ENCODE measurements at places on chromosomes 3 and 15.

GRCh38 chr3:46845397-46845859 lies 17.8 kb downstream of the MYL3 start:
- peak; percentile 91 for DNase-seq

- DNase-seq: no peak
Observed at GRCh38 chr15:90970274-90970673, 15.6 kb downstream of the RCCD1 start.

GRCh38 chr3:135143474-135143873 lies 348.4 kb downstream of the EPHB1 start:
- no peak for DNase-seq

DNA sequence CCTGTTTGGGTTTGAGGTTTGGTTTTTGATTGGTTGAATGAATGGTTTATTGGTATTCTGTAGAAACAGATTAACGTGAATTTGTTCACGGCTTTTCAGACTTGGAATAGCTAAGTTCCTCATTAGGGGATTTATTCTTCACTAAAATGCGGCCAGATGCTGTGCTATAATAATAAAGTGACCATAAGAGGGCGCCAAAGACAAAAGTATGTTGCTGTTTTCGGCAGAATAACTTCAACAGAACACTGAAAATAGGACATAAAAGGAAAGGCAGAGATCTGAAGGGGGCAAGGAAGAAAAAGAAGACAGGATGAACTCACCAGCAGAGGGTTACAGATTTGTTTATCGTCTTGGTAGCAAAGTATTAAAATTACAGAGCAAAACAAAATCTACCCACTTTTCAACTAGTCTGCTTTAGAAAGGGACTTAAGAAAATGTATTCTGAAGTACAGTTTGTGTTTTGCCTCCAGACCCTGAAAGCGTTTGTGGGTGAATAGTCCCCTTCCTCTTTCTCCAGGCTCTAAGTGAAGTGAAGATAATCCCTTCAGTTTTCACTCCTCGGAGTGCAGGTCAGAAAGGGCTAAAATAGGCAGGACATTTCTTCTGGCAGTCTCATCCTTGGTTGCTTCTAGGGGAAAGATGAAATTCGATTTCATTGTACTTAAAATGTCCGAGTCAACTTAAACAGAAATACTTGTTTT lies 147.6 kb downstream of the IL20RB start:
- peak; percentile 76 for DNase-seq

DNA sequence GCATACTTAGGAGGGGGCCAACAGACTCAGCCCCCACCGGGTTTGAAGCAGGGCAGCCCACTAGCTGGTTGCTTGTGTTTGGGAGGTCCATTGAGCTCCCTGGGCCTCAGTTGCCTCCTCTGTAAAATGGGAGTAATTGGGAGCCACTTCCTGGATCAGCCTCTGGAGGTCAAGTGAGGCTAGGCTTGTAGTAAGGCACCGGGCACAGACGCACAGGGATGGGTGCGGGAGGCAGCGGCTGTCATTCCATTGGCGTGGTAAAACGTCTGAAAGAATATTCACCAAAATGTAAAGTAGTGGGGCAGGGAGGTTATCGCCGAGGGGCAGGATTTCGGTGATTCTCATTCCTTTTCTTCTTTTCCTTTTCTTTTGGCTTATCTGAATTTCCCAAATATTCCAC lies 64.6 kb downstream of the TLE3 start:
- no peak for DNase-seq

DNA sequence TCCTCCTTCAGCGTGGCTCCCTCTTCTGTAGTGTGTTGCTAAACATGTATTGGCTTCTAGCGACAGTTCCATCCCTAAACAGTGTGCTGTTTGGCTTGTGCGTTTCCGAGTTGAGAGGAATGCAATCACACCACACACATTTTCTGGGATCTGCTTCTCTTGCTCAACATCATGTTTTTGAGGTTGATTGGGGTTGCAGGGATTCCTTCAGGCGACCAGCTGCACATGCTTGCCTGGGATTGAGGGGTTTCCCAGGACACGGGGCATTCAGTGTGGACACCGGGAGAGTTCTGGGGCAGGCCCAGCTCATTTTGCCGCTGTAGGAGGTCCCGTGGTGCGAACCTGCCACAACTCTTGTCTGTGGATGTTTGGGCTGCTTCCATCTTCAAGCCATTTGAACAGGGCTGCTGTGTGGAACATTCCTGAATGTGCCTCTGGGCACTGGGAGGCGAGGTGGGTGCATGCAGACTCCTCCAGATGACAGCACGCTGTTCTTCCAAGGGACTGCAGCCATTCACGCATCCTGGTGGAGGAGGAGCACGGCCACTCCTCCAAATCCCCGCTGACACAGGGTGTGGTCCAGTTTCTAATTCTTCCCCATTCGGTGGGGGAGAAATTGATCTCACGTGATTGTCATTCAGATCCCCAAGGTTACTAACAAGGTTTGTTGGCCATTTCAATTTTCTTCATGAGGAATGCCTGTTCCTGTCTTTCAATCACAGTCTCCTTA lies 82.8 kb downstream of the PLXNA1 start:
- DNase-seq: peak; percentile 36

DNA sequence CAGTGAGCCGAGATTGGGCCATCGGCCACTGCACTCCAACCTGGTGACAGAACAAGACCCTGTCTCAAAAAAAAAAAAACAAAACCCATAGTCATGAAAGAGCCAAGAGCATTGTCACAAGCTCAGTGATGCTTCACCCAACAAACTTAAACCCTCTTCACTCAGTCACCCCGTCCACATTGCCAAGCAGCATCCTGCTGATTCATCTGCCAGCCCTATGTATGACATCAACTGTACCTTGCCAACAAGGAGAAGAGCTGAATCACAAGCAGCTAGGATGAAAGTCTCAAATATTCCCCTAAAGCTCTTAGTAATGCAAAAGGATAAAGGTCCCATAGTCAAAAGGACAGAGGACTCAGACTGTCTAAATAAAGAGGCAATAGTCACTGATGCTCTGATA lies 90.0 kb downstream of the ANO10 start:
- peak; percentile 94 for DNase-seq

- DNase-seq: no peak
Observed at GRCh38 chr15:88400084-88400483, 67.1 kb downstream of the MRPL46 start.

GRCh38 chr15:38658431-38658830 lies 93.8 kb upstream of the RASGRP1 start:
- no peak for DNase-seq

DNA sequence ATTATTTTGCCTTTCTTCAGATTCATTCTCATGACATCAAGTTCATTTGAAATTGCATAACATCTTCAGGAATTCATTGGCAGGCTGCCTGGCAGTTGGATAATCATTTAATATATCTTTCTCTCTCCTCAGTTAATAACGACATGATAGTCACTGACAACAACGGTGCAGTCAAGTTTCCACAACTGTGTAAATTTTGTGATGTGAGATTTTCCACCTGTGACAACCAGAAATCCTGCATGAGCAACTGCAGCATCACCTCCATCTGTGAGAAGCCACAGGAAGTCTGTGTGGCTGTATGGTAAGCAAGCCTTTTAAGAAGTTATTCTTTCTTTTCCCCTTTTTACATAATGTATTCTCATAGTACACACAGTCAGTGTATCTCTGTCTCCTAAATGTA lies 38.2 kb downstream of the TGFBR2 start:
- peak; percentile 84 for DNase-seq

DNA sequence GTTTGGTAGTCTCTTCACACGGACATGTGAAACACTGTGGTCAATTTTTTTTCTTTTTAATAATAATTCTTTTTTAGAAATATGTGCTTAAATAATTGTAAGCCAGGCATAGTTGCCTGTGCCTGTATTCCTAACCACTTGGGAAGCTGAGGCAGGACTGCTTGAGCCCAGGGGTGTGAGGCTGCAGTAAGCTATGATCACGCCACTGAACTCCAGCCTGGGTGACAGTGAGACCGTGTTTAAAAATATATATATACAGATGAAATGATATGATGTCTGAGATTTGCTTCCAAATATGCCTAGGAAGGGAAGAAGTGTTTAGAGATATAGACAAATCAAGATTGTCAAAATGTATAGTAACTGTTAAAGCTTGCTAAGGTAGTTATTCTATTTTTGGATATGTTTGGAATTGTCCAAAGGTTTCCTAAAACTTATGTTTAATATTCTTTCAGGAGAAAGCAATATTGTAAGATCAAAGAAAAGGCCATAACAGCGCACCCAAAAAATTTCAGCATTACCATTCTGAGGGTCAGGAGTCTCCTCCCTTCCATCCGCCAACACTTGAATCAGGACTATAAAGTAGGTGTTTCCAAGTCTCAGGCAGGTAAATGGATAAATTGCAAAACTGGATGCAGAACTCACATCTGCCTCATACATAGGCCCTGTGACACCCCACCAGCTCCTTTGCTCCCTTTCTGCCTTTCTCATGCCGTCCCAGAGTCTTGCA lies 532 bp upstream of the SELENOT start:
- peak; percentile 4 for DNase-seq

- peak; percentile 99 for DNase-seq
Observed at GRCh38 chr3:105791919-105792786, 76.7 kb downstream of the CBLB start.

GRCh38 chr15:32918547-32918946 lies 200.7 kb downstream of the GREM1 start:
- DNase-seq: no peak

DNA sequence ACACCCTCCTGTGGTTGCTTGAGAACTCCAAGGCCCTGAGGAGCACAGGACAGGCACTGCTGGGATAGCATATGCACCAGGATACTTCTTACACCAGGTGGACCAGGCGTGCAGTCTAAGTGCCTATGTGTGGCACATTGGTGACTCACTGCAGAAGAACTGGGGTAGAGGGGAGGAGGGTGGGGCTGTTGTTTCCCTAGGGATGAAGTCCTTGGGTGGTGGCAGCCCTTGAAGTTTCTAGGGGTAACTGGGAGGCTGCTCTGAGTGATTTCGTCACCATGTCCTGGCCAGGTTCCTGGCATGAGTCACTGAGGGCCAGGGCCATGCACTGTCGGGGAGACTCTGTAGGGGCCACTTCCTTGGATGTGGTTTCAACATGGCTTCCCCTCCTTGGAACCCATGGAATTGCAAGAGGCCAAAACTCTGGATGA lies 15.9 kb downstream of the MYZAP start:
- peak; percentile 56 for DNase-seq

DNA sequence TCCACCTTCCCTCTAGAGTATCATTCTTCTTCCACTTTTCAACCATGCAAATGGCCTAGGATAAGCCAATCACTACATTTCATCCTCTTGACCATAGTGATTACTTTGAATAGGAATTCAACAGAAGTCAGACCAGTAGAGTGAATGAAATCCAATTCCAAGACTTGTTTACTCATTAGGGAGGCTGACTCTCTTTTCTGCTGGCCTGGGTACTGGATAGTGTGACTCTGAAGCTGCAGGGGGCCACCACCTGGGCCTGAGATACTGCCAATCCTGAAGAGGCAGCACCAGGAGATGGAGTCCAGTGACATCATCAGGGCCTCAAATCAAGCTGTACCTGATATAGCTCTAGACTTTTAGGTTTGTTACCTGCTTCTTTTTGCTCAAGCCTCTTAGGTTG lies 7.0 kb upstream of the FSTL1 start:
- no peak for DNase-seq

- peak; percentile 91 for DNase-seq
Observed at GRCh38 chr3:125128861-125129501, 73.2 kb upstream of the HEG1 start.

- no peak for DNase-seq
Observed at GRCh38 chr3:100761211-100761942, 52.1 kb downstream of the TFG start.

GRCh38 chr3:133038089-133038730 lies at the start of gene TMEM108:
Gene TMEM108, plus strand, starts transcription at chr3:133038391.
- DNase-seq: peak; percentile 41

DNA sequence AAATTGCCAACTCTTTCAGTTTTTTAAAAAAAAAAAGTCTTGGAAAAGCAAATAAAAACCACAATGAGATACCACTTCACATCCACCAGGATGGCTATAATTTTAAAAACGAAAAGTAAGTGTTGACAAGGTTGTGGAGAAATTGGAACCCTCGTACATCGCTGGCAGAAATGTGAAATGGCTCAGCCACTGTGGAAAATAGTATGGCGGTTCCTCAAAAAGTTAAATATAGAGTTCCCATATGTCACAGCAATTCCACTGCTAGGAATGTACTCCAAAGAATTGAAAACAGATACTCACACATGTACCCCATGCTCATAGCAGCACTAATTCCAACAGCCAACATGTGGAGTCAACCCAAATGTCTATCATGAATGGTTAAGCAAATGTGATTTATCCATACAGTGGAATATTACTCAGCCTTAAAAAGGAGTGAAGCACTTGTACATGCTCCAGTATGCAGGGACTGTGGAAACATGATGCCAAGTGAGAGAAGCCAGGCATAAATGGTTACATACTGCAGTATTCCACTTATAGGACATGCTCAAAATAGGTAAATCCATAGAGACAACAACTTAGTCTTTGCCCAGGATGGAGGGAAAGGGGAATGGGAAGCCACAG lies 73.8 kb upstream of the PCSK6 start:
- DNase-seq: no peak

DNA sequence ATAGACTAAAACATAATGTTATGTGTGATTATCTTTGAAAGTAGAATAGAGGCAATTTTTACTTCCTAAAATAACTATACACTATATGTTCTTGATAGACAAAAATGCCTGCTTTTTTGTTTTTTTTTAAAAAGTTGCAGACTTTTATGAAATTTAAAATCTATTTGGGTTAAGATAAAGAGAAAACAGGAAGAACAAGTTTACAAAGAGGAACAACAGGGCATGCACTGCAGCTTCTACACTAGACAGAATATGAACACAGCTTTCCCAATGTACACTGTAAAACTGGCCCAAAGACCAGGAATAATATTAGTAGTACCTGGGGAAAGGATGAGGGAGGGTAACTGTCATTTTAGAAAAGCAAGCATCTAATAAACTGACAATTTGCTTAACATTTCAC lies 53.7 kb downstream of the NR1I2 start:
- DNase-seq: no peak

GRCh38 chr3:134104031-134104430 lies 74.3 kb upstream of the SLCO2A1 start:
- DNase-seq: peak; percentile 44

GRCh38 chr3:58998476-58999117 lies 51.2 kb downstream of the CFAP20DC start:
- DNase-seq: peak; percentile 99

- no peak for DNase-seq
Observed at GRCh38 chr3:11522953-11523571, 120.7 kb downstream of the VGLL4 start.

- no peak for DNase-seq
Observed at GRCh38 chr3:122612696-122613095, 35.2 kb downstream of the PARP15 start.
